ENCODE measurements at places on chromosomes 12 and 14.

- no peak for DNase-seq
Observed at GRCh38 chr14:50451854-50452253, 55.2 kb upstream of the CDKL1 start.

GRCh38 chr12:48826209-48826855 is 8.0 kb downstream of the CACNB3 start:
- DNase-seq: no peak

- no peak for DNase-seq
Observed at GRCh38 chr12:32440120-32440865, 40.9 kb downstream of the FGD4 start.

DNA sequence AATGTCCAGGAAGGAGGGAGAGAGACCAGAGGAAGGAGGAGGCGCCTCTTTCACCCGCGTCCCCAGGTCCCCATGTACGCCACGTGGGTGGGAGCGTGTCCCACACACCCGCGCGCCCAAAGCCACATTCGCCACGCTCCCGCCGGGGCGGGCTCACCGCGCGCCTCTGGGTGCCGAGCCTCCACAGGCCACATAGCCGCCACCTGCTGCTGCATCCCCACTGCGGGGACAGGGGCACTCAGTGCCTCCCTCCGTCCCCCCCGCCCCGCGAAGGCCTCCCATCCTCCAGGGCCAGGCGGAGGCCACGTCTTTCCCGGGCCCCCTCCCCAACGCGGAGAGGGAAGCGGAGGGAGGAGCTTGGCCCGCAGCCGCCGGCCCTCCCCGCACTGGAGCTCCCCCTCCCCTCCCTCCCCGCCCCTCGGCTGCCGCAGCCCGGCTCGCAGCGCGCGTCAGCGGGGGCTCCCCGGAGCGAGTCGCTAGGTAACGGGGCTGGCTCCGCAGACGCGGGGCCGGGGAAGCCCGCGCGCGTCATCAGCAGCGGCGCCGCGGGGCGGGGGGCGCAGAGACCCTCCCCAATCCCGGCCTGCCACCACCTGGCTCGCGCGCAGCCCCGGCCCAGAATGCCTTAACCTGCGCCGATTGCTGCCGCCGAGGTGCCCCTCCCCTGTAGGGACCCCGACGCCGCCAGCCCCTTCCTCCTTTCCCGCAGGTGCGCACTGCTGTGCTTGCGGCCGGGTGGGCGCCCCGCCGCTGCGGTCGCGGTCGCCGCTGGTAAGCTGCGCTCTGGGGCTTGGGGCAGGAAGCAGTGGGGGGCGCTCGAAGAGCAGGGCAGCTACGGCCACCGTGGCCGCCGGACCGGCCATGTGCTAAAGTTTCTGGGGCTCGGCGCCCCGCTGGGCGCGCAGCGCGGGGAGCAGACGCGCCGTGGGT is 536 bp upstream of the TUNAR start:
- no peak for DNase-seq

GRCh38 chr14:48390346-48390745 is 714.9 kb upstream of the MDGA2 start:
- DNase-seq: no peak

DNA sequence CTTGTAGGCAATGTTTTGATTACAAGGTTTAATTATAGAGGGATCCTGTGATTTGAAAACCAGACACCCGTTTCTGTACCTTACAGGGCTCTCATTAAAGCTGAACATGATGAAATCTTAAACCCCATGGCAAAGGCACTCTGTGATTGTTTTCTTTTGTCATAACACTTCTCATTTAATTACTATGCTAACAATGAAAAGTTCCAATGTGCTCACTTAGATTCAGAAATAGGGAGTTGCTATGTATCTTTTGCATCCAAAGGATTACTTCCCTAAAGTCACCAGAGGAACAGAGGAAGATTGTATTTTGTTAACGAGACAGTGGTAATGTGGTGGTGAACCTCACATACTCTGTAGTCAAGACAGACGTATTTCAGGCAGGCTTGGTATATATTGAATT is 81.5 kb upstream of the MYF6 start:
- DNase-seq: no peak

DNA sequence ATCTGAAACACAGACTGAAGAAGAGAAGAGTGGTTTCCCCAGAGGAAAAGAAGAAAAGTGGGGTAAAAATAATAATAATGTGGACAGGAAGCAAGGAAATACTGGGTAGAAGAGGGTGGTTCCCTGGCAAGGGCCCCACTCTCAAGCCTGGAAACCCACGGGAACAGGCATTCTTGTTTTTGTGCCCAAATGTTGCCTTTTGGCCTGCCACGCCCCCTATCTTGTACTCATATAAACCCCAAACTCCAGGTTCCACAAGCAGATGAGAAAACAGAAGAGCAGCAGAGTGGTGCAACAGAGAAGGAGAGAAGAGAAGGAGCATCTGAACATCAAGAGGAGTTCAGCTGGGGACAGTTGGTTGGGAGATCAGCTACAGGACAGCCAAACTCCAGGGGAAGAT is 51.2 kb downstream of the NDUFA12 start:
- no peak for DNase-seq

DNA sequence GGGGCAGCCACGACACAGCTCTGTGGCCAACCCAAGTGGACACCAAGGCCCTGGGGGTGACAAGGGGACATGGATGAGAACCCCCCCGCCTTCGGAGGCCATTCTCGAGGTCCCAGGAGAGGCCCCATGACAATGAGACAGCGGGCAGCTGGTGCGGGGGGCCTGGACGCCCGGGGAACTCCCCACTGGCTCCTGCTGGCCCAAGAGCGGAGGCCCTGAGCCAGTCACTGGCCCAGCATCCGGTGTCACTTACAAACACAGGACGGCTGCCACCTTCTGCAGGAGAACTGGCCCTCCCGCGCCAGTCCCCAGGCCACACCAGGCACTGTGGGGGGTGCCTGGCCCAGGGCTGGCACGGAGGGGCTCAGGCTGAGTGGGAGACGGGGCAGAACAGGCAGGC is 51.4 kb downstream of the NCOR2 start:
- DNase-seq: no peak

- DNase-seq: no peak
Observed at GRCh38 chr12:69003991-69004390, 71.0 kb upstream of the CPM start.

DNA sequence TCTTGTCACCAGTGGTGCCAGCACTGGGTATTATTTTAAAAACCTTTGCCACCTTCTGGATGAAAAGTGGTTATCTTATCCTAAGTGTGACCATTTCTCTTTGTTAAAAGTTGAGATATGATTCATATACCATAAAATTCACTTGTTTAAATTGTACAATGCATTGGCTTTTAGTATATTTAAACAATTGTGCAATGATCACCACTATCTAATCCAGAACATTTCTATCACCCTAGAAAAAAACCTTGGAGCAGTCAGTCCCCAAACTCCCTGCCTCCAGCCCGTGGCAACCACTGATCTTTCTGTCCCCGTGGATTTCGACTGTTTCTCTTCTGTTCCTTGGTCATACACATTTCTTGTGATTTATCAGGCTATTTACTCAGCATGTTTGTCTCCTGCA is 28.3 kb downstream of the SH2B3 start:
- DNase-seq: no peak

DNA sequence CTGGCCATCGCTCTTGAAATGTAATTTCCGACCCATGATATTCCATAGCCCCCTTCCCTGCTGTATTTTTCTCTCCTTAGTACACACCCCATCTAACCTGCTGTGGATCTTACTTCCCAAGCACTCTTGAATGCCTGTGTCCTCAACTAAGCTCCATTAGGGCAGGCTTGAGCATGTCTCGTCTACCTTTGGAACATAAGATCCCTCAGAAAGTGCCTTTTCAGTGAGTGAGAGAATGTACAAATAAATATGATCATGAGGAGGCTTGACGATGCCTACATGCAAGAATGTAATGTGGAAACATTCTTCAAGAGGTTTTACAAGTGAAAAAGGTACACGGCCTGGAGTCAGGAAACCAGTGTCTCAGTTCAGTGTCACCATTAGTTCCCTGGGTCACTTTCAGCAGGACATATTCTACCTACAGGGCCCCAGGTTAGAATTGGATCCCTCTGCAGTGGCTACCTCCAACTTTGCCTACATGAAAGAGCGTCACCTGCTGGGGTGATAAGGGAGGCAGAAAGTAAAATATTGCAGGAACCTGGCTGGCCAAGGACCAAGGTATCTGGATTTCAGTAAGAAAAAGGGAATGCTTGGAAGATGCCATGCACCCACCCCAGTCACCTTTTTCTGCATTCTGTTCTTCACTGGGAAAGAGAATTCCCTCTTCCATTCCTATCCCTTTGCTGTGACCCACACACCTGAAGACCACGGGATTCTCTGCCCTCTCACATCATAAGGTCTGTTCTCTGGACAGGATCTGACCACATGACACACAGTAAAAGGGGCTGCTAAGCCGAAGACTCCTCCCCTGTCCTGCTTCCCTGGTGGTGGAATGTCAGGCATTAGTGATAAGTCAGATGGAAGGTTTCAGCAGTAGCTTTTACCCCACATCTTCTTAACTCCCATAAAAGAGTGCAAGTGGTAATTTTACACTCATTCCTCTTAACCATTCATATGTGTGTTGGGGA is 24.6 kb upstream of the SERPINA1 start:
- DNase-seq: no peak

DNA sequence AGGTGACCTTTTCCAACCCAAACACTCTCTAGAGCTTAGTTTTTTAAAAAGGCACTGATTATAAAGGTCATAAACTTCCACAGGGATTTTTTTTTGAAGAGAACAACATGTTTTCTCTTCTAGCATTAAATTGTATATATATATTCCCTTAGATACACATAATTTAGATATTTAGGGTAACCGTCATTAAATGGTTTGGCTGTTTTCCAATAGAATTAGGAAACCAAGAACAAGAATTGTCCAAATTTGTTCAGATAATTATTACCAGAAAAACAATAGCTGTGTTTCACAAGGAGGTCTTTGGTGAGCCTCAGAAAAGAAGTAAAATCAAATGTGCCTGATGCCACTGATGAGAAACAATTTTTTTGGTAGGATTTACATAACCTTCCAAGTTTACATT is 26.9 kb downstream of the LMO3 start:
- DNase-seq: no peak

DNA sequence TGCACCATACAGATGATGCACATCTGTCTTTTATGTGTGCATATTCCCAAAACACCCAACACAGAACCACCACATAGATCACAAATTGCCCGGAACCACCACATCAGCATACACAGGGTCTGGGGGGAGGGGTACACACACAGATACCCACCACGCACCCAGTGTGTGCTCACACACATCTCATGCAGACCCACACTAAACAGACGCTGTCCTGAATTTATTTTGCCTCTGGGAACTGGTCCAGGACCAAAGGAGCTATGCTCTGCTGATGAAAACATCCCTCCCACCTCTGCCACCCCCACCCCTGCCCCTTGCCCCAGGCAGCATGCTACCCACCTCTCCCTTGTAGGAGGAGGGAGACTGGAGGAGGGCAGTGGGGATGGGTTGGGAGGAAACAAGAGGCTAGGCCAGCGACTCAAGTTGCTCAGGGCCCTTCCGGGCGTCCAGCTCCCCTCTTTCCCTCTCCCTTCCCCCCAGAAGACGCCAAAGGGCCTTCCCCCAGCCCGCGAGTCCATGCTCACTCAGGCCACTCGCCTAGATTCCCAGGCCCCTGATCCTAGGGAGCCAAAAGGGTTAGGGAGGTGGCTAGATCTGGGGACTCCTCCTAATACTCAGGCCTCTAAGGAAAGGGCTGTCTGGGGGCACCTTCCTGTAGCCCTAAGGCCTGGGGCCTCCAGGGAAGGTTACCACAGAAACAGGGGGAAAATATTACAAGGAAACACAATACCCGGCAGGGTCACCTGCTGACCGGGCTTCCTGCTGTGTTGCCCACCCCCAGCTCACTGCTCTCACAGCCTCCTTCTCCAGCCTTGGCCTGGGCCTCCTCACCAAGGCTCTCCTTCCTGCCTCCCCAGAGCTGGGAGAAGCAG is 3.1 kb downstream of the HDAC7 start:
- DNase-seq: no peak

- no peak for DNase-seq
Observed at GRCh38 chr12:107418981-107419380, 266.6 kb upstream of the PWP1 start.

DNA sequence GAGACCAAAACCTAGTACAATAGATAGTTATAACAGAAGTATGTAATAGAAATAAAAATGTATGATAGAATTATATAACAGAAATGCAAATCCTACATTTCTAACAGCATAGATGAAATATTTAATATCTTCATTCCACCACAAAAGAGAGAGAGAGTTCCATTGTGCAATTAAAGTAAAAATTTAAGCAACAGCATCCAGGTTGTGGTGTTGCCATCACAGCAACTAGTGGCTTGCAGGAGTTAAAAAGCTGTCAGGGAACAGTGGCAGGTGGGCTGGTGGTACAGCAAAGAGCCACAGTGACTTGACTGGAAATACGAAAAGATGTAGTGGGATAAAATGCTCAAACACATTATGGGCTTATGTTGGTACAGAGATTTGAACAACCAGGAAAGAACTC is 57.1 kb upstream of the MDM1 start:
- no peak for DNase-seq

GRCh38 chr14:96046630-96047029 is 7.5 kb downstream of the C14orf132 start:
- DNase-seq: no peak

- DNase-seq: peak; percentile 88
Observed at GRCh38 chr14:55103971-55104954, 24.8 kb upstream of the LGALS3 start.

DNA sequence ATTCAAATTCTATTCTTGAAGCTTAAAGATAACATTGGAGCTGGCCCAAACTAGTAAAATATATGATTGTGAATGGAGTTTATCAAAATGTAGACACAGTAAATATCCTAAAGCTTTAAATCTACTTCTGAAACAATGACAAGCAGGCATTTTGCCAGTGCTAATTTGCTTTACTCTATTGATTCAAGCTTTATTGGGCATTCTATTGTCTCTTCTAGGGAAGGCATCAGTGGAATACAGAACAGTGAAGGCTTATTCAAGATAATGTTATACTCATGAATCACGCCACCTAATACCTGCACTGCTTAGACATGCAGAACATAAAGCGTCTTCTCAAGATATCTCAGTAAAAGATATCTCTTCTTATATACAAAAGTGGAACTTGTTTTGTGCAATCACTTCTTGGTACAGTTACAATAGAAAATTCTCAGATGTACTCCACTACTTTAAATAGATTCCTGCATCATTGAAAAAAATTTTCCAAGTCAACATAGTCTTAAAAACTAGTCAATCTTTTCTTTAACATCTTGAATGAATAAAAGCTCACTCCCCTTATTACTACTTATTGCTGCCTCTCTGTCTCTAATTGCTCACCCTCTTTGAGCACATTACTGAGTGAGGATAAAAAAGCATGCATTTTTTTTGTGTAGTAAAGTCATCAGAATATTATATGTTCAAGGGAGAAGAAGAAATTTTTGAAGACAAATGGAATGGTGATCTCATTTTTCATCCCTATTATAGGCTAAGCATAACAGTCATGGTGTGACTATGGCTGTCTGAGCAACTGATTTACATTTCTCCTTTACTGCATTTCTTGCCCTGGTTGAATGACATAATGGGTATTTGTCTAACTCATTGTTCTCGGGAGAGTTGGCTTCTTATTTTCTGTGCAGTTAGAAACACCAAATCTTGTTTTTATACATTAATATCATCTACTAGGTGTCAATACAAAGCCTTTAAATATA is 98.0 kb upstream of the E2F7 start:
- DNase-seq: no peak

All from CD14-positive monocyte (primary cell).